Uterus (tissue), 4 donors: ENCODE measurements at places on chromosomes 6 and 20. TPM values are rescaled to one million over a fixed set of nuclear protein-coding genes. Genes with fewer than 3 reads are reported as not detected.

The LGSN gene
- not detected for total RNA-seq

DNA sequence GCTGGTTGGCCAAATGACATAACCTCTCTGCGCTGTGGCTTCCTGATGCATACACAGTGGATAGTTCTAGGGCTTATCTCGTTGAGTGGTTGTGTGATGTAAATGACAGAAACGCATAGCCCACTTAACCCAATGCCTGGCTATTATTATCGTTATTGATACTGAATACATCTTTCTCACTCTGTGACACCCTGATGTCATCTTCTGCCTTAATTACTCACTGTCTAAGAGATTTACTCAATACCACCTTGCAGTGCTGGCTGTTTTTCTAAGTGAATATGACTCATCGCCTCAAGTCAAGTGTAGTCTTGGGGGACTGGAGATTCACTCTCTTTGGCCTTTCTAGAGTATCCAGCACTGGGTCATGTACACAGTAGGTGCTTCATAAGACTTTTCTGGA, 73.6 kb downstream of the NDUFAF5 start:
- no peaks in the 10 kb centered on the region for H3K4me1 ChIP-seq
- H3K27me3 ChIP-seq: no peaks in the 10 kb centered on the region
- H3K4me3 ChIP-seq: no peak overlapping the region
- H3K27ac ChIP-seq: no peak overlapping the region

The LAMP5 gene
- total RNA-seq: 6.8 TPM

The SLC22A2 gene
- not detected for total RNA-seq

- H3K27ac ChIP-seq: no peak overlapping the region
- H3K36me3 ChIP-seq: no peaks in the 10 kb centered on the region
- DNase-seq: no peak
- H3K27me3 ChIP-seq: no peaks in the 10 kb centered on the region
- no peaks in the 10 kb centered on the region for H3K4me1 ChIP-seq
- H3K4me3 ChIP-seq: no peak overlapping the region
These were observed 58.5 kb downstream of the GRM1 start for GRCh38 chr6:146087386-146087785.

DNA sequence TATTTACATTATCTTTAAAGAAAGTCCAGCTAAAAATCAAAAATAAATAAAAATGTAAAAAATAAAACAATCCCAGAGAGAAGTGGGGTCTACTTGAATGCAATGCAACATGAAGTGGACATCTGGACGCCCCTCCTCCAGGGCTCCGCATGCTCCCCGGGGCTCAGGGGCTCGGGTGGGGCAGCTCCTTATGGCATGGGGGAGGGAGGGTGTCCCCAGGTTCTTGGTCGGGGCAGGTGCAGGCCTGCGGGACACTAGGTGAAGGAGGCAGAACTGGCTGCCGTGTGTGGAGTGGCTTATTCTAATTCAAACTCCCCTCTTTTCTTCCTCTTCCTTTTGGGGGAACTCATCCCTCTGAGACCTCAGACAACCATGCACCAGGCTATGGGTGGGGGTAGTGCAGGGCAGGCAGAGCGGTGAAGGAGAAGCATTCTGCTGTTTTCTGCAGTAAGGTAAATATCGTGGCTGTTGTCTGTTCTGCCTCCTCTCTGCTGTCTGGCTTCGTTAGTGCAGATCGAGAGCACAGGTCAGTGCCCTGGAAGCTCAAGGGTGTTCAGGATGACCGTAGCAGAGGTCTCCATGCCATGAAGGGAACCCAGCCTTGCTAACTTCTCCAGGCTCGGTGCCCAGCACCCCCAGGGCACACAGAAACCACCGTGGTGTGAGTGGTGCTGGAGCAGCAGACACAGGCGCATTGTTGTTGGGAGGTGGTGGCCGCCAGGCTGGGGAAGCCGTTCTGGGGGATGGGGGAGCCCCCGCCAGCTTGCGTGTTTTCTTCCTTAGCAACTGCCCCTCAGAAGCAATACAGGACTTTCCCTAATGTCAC, 82.6 kb downstream of the TTLL2 start:
- no peak overlapping the region for H3K4me3 ChIP-seq
- no peaks in the 10 kb centered on the region for H3K36me3 ChIP-seq
- H3K4me1 ChIP-seq: no peaks in the 10 kb centered on the region
- no peaks in the 10 kb centered on the region for H3K27me3 ChIP-seq
- H3K27ac ChIP-seq: no peak overlapping the region

GRCh38 chr6:109441069-109441816, 719 bp downstream of the SMPD2 start:
- H3K27ac ChIP-seq: peak overlapping the region; percentile 91
- peak; percentile 54 for DNase-seq
- H3K27me3 ChIP-seq: no peaks in the 10 kb centered on the region
- no peaks in the 10 kb centered on the region for H3K36me3 ChIP-seq

The GHRH gene
- not detected for total RNA-seq
